ENCODE measurements at places on chromosomes 6 and 20.

GRCh38 chr6:168292826-168293225 lies 26.8 kb downstream of the DACT2 start:
- no peak for DNase-seq

- DNase-seq: no peak
Observed at GRCh38 chr6:117481926-117482239, 591 bp upstream of the DCBLD1 start.

DNA sequence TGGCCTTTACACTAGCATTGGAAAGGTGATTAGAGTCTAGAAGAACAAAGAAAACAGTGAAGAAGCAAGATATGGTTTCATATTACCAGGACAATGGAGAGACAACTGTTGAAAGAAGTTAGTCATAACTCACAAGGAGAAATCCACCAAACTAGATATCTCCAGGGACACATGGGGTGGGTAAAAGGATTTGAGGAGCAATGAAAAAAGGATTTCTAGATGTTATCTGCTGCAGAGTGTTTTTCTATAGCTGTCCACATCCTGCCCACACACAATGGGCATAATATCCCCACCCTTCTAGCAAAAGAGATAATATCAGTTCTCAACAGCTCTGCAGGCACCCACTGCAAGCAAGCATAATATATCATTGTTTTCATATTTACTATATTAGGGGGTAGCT lies 303.1 kb downstream of the HAO1 start:
- DNase-seq: no peak

DNA sequence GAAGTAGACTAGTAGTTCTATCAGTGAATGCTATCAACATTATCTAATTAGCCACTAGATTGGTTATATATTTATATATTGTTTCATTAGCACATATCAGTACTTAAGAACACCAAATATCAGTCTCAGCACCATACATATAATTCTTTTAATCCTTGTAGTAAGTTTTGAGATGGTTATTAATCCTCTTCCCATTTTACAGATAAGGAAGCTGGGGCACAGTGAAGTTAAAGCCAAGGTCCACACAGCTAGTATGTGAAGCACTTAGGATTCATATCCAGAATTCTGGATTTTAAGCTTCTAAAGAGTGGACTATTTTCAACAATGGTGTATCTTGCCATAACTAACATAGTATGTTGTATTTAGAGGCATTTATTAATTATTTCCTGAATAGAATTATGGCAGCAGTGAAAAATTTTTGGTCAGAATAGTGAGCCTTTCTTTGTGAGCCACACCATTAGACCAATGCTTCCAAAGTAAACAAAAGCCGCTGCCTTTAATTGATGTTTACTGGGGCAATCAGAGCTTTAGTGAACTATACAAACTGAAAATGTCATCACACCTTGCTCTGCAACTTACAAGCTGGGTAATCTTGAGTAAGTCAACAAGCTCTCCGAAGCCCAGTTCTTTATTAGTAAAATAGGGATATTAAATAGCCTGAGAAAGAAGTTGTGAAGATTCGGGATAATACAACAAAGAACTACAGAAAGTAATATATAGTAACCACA lies 41.9 kb upstream of the HBS1L start:
- DNase-seq: no peak

DNA sequence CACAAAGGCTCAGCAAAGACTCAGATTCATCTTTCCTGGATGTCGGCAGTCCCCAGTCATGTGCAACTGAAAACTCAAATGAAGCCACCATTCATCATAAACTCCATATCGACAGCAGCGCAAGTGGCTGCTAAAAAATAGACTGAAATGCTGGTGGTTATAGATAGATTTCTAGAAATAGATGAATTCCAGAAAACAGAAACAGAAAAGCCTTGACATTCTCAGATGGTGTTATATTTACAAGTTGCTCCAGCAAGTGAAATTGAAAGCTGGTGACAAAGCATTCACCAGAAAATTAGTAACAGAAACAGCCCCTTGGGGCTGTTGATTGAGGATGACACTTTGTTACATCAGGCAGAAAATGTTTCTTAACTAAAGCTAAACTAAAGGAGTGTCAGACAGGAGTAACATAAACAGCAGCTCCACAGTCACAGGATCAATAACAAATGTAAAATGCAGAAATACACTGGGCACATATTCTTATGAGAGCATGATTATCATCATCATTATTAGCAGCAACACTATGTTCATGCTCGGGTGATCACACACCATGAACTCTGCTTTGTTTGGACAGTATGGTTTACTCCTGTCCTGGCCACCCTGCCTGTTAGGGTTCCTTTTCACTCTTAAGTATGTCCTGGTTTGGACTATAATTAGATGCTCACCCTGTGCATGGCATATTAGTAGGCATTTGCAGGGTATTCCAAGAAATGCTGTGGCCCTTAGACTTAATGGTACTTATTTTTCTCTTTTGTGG lies 36.4 kb upstream of the SLC35F1 start:
- DNase-seq: no peak

DNA sequence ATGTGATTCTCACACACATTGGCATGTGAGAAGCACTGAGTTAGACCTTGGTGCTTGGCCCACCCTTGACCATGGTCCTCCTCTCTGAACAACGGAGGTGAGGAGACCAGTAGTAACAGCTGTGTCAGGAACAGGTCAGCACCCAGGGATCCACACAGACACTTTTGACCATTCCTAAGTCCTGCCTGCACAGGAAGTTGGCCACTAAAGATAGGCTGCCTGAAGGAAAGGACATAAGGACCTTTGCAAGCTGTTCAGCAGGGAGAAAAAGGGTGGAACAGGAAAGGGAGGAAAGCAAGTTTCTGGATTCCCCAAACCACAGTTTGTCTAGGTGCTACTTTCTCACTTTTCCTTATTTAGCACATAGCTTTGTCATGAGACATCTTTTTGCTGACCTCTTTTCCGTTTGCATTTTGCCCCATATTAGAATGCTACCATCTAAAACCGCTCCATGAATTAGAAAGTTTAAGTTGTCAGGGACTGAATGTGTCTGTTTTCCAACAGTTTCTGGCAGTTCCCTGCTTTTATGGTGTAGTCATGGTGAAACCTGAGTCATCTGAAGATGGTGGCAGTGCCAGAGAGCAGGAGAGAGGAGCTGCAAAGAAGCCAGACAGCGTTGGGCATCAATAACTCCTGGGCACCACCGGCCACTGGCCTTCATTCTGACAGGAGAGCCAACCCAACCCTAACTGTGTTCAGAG lies 1.1 kb upstream of the CD109 start:
- DNase-seq: no peak

DNA sequence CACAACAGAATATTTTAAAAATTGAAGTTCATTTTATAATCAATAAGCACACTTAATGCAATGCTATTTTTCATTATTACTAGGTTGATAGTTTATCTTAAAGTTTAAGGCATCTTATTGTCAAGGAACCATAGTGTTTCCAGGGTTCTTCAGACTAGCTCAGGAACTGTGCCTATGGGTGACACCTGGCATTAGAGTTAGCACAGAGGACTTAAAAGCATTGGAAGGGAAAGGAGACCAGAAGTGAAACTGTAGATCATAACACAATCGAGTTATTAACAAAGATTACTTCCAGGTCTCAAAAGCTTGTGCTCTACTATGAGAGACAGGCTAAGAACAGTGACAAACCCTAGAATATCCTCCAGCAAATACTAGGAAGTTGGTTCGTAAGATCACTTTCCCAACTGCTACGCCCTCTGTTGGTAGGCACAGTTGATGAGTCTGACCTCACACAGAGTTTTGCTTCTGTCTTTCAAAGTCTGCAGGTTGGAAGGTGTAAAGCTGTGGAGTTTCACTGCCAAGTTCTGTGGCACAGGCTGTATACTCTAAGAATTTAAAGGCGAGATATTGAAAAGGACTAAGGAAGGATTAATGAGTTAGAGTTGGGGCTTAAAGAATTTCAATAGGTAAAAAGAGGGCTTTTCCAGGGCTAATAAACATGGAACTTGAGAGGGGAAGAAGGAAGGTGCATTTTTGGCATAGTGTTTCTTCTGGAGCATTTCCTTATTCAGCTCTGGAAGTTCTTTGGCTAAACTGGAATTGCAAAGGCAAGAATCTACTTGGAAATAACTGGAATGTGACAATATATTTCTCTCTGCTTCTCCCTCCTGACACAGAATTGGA lies 531.3 kb upstream of the JAG1 start:
- peak; percentile 1 for DNase-seq

DNA sequence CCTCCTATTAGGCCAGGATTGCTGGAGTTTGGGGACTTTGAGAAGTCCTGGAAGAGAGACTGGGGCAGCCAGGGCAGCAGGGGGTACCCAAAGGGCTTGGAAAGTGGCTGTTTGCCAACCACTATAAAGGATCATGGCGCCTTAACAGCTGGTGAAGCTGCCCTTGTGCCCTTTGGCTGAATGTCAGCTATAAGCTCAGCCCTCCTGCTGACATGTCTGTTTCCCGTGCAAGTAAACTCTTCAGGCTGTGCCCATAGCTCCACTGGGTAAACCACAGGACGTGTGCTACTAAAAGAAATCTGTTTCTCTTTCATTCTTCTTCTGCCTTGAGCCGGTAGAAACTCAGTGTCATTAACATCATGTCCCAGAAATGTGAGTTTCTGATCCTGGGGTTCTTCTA lies 97.3 kb downstream of the CAP2 start:
- DNase-seq: no peak

GRCh38 chr6:122049341-122049740 lies 350.1 kb upstream of the HSF2 start:
- no peak for DNase-seq

GRCh38 chr6:150876598-150876997 lies 11.1 kb downstream of the MTHFD1L start:
- no peak for DNase-seq

GRCh38 chr6:1757131-1757530 lies 147.4 kb downstream of the FOXC1 start:
- no peak for DNase-seq

DNA sequence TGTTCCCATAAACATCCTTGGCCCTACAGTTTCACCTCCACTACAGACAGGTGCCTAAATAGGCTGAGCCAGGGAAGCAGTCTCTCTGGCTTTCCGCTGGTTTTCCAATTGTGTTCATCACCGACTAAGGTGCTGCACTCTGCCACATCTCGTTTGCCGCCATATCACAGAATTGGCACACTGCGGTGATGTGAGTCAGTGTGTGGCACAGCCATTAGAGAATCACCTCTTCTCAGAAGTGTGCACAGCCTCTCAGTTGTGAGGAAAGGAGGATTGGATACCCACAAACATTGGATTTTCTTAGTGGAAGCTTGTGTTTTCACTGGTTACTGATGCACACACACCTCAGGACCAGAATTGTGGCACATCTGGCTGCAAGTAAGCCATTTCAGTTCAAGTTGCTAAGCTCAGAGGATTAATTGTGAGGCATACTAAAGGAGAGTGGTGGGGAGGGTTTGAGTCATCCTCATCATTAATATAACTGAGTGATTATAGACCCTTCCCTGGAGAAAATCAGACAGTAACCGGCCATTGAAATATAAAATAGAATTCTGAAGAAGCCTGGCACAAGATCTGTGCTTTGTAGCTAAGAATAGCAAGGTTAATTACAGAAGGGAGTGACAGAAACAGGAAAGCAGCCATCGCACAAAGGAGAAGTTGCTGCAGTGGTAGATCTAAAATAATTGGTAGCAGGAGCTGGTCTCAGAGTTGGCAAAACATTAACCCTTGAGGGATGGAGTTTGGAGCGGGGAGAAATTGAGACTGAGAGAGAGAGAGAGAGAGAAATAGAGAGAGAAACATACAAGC lies 506.9 kb downstream of the LMBRD1 start:
- DNase-seq: no peak

- no peak for DNase-seq
Observed at GRCh38 chr6:15530411-15530810, 132.4 kb downstream of the DTNBP1 start.

- DNase-seq: no peak
Observed at GRCh38 chr20:56986931-56987720, 279.3 kb downstream of the BMP7 start.

GRCh38 chr6:37624121-37624520 lies 73.6 kb downstream of the MDGA1 start:
- no peak for DNase-seq

- no peak for DNase-seq
Observed at GRCh38 chr6:126335210-126335609, 4.7 kb upstream of the CENPW start.

DNA sequence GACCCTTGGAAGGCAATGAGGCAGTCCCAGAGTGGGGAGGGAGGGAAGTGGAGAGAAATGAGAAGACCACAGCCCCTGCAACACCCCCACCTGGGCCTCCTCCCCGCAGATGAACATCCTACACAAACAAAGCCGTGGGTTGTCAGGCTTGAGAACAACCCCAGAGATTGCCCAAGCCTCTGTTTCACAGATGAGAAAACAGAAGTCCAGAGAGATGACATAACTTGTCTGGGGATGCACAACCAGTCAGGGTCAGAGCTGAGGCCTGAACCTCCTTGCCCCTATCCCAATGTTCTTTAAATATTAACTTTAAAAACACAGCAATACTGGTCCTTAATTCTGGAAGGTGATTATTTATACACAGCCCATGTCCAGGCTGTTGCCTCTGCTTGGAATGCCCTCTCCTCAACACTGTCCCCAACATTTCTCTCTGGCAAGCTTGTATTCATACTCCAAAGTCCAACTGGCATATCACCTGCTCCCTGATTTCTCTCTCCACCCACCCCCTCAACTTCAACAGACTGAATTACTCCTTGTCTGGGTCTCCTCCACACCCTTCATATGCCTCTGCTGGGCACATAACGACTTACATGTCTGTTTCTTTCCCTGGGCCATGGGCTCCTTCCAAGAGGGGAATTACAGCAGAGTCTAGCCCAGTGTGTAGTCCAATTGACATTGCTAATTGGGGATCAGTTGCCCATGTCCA lies 135.5 kb upstream of the LRFN2 start:
- no peak for DNase-seq
